NCI-H2171 treated with DMSO at 0.1 percent for 48 hours (cell line): ENCODE measurements at places on chromosomes 16 and 17.

DNA sequence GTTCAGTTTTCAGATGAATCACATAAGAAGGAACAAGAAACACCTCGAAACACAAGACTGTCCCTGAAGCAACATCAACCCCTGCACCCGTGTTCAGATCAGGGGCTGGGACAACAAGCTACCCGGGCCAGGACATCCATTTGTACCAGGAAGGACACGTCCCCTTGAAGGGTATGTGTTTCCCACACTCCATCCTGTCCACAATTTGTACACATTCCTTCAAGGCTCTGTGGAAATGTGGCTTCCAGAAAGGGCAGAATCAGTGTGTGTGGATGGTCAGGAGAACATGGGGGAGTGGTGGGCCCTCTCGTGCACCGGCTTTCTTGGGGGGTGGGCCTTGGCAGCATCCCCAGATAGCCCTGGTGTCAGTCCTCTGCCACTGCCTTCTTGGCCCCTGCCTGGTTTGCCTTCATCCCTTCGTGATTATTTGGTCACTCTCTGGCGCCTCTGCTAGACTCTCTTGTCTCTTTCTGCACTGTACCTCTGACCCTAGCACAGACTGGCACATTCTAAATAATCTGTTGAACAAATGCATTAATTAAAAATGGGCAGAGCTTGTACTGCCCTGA is 10.3 kb downstream of the KIFC3 start:
- DNase-seq = no peak

DNA sequence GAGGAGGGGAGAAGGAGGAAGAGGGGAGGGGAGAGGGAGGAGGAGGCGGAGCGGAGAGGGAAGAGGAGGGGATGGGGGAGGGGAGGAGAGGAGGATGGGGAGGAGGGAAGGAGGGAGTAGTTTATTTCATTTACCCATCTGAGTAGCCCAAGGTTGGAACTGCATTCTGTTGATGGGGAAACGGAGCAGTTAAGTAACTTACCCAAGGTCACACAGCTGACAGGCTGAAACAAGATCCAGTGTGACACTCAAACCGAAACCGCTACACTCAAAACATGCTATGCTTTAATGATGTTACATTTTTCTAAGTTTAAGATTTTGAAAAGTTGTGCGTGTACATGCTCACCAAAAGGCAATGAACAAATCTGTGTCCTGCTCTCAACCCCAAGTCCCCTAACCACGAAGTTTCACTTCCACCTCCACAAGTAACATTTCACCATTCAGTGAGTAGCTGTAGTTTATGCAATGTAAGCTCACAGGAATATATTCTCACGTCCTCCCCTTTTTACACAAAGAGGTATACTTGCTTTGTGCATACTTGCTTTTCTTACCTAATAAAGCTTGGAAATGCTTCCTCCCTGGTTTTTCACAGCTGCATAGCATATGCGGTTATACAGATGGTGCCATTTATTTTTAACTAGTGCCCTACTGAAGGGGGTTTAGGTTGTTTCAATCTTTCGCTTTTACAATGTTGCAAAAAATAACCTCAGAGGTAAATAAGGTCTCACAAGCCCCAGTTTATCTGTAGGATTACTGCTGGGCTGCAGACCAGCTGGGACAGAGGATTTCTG is 275.3 kb downstream of the PARN start:
- peak; percentile 67 for DNase-seq

DNA sequence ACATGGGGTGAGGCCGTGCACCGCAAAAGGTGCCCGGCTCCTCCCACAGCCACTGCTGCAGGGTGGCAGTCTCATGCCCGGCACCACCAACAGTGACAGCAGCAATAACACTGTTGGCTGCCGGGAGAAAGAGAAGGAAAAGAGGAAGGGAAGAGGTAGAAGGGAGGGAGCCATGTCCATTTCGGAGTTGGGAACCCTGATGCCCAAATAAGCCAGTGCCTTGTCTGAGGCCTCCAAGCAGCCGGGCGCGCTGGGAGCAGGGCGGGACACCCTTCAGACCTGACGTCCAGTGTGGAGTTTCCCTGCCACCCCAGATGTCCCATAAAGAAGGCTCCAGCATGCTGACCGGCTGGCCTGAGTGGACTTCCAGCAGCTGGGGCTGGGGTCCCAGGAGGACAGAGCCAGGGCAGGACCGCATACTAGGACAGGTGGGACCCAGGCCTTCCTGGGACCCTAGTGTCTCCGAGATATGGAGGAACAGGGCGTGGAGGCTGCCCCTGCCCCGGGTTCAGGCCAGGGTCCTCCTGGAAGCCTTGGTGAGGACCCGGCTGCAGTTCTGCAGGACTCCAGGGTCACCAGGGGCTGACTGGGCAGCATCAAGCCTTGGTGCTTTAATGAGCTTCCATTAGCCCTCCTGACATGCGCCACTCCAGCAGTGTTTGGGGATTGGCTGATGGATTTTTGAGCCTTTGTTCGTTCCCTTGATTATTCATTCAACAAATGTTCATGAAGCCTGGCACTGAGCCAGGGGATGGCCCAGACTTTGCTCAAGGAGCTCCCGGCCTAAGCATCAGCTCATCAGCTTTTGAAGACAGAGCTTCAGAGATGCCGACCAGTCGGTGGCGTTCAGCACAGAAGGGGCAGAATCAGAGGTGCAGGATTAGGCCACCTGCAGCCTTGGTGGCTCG is 223.6 kb upstream of the CIBAR2 start:
- no peak for DNase-seq

- DNase-seq = peak; percentile 19
Measured at GRCh38 chr16:12323007-12323758, 346.6 kb downstream of the SNX29 start.

DNA sequence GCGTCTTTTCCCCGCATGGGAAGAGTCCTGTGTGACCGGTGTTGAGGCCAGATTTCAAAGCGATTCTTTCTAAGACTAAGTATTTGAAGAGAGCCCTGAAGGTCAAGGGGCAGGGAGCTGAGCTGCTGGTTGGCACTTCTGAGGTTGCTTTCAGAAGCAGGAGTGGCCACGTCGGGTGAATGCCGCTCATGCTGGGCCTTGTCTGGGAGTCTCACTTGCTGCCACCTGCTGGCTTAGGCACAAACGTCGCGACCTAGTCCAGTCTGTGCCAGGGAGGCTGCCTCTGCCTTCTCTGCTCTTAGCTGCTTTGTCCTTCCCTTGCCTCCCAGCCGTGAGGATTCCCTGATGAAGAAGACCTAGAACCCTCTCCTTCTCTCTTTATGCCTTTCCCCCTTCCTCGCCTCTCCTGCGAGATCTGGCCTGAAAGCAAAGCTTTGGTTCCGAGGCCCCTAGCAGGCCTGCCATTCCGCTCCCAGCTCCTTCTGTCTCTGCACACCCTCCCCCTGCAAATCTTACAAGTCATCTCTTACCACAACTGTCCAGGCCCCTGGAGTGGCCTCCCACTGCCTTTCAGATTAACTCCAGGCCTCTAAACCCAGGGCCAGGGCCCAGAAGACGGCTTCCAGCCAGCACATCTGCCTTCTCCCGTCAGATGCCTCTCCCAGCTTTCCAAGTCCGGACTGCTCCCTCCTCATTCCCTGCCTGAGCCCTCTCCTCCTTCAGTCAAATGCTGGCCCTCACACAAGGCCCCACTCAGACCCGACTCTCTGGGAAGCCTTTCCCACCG is 11.4 kb downstream of the CTNS start:
- DNase-seq = peak; percentile 15

- no peak for DNase-seq
Measured at GRCh38 chr17:64632606-64633005, 29.5 kb downstream of the SMURF2 start.

DNA sequence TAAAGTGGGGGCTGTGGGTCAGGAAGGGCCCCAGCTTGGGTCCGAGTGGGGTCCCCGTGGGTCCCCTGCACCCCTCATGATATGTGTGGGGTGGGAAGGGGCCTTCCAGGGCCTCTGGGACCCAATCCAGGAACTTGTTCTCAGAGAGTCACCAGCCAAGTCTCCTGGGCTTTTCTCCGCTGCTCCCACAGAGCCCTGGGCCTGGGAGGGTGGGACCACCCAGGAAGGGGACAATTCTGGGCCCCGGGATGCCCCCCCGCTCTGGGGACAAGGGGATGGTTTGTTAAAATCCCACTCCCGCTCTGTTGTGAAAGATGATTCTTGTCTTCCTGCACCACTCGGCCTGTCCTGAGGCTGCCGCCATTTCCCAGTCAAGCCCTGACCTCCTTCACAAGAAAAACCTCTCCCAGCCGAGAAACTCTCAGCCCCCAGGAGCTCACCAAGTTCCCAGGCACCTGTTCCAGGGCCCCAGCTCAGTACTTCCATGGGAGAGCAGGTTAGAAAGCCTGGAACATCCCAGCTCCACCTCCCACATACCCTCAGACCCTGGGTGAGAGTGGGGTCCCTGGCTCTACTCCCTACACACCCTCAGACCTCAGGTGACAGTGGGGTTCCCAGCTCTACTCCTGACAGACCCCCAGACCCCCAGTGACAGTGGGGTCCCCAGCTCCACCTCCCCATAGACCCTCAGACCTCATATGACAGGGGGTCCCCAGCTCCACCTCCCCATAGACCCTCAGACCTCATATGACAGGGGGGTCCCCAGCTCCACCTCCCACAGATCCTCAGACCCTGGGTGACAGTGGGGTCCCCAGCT is 75.1 kb downstream of the METRNL start:
- DNase-seq = no peak

GRCh38 chr16:84566545-84567257 is 51.2 kb downstream of the COTL1 start:
- DNase-seq = no peak

DNA sequence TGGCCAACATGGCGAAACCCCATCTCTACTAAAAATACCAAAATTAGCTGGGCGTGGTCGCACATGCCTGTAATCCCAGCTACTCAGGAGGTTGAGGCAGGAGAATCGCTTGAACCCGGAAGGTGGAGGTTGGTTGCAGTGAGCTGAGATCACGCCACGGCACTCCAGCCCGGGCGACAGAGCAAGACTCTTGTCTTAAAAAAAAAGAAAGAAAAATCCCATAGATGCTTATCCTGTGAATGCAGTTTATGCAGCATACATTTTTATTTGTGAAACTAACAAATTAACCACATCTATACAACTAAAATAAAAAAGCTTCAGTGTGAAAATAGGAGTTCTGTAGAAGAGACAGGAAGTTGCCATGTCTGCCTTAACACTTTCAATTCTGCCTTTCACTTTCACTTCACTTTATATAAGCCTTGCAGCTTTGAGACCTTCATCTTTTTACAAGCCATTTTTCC is 7.1 kb downstream of the IGSF6 start:
- DNase-seq = no peak

- DNase-seq = peak; percentile 74
Measured at GRCh38 chr17:81427173-81428120, 32.2 kb downstream of the BAHCC1 start.

- DNase-seq = no peak
Measured at GRCh38 chr17:43834106-43834505, 1.2 kb upstream of the MPP3 start.

- no peak for DNase-seq
Measured at GRCh38 chr17:77140878-77141767, at the start of gene SEC14L1. SEC14L1 (plus strand) TSS chr17:77140969; CDS start chr17:77143597, 2,628 bp downstream.

DNA sequence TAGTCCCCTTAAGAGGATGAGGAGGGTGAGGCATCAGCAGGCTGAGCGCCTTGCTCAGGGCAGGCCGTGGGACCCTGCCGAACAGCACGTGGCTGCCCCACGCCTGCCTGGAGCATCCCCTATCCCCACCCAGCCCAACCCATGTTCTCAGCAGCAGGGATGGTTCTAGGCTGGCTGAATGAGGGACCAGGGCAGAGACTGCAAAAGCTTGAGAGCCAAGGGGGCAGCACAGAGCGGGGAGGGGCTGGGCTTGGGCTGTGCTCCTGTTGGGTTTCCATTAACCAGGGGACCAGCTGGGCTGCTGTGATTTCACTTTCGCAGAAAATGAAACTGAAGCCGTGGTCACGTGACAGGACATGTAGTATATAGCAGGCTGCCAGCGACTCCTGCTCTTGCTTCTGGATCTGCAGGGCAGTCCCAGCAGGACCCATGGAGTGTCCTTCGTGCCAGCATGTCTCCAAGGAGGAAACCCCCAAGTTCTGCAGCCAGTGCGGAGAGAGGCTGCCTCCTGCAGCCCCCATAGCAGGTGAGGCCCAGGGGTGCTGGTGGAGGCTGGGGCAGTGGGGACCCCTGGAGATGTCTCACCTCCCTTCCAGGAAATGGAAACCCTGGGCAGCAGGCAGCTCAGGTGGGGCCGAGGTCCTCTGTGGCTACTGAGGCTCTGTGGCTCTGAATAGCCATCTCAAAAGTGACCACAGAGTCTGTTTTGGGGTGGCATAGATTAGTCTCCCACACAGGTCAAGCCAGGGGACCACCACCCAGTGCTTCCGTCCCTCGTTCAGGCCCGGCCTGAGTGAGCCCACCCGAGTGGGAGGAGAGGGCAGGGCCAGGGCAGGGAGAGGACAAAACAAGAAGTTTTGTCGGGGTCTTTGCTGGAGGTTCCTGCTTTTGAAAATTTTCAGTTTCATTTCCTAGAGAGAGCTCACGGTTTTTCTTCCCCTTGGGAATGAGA is 2.9 kb downstream of the RNF213 start:
- peak; percentile 86 for DNase-seq

DNA sequence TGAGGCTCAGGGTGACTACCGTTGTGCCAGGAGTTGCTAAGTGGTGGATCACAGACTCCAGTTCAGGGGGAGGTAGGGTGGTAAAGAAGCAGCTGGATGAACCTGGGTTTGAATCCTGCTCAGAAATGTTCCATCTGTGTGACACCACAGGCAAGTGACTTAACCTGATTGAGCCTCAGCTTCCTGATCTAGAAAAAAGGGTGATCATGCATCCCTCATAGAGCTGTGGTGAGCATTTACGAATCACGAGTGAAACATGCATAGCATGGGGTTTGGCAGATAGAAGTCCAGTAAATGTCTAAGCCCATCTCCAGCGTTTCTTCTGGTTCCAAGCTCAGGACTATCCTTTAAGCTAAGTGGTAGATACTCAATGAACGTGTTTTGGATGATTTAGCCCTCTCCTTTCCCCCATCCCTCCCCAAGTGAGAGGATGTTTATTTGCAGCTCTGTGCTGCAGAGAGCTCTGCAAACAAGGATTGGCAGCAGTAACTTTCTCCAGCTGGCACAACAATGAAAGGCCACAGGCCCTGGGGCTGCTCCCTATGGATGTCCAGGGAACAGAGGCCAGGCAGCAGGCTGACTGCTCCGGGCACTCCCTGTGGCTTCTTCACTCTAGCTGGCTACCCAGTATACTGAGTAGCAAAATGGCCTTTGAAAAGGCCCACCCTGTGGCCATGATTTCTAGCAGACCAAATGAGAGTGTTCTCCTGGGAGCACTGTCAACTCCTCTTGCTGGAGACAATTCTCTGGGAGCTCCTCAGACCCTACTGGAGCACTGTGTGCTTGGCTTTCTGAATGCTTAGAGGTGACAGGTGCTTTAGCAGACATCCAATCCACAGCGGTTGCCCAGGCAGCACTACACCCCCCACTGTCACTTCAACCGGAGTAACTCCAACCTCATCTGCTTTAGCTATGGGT is 21.3 kb downstream of the CA4 start:
- no peak for DNase-seq
